ENCODE measurements at places on chromosomes 16 and 17.

DNA sequence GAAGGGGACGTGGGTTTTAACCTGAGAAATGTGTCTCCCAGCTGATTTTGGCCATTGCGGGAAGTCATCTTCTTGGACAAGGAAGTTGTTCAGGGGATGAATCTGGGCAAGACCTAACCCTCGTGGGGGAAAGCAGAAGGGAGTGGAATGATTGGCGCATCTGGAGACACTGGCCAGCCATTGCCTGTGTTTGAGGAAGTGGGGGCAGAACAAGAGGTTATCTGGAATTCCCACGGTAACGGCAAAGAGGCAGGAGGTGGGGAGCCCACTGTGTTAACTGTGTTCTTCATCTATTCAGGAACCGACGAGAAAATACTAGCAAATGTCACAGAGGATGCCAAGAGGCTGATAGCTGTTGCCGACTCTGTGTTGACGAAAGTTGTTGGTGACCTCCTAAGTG, 66.9 kb downstream of the RNF213 start:
- no peak for DNase-seq

DNA sequence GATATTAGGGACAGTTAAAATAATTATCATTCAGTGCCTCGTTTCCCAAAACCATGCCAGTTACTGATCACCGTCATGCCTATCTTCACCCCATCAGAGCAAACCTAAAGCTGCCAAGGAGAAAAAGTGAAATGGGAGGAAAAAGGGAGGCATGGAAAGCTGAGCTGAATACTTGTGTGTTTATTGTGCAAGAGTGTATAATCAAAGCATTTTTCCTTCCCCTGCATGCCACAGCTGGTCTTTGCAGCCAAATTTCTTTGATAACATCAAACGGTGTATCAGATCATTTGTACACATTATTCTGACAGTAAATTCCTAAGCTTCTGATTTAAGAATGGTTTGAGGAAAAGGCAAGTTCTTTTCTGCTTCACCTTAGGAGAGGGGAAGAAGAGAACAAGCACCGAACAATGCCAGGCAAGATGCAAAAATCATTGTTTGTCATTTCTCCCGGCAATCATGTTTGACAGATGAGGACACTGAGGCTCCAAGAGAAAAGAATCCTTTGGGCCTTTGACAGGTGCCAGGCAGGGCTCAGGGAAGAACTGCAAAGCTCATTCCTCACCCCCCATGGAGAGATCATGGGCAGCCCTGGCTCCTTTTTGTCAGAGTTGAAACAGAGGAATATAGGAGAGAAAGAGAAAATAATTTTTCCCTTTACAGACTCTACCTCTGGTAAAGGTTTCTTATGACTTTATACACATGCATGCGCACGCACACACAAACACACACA, 51.4 kb upstream of the ARHGAP44 start:
- no peak for DNase-seq

- no peak for DNase-seq
Measured at GRCh38 chr16:29993191-29993902, 2.1 kb downstream of the HIRIP3 start.

GRCh38 chr16:77553130-77553529, 118.3 kb upstream of the ADAMTS18 start:
- DNase-seq: no peak

DNA sequence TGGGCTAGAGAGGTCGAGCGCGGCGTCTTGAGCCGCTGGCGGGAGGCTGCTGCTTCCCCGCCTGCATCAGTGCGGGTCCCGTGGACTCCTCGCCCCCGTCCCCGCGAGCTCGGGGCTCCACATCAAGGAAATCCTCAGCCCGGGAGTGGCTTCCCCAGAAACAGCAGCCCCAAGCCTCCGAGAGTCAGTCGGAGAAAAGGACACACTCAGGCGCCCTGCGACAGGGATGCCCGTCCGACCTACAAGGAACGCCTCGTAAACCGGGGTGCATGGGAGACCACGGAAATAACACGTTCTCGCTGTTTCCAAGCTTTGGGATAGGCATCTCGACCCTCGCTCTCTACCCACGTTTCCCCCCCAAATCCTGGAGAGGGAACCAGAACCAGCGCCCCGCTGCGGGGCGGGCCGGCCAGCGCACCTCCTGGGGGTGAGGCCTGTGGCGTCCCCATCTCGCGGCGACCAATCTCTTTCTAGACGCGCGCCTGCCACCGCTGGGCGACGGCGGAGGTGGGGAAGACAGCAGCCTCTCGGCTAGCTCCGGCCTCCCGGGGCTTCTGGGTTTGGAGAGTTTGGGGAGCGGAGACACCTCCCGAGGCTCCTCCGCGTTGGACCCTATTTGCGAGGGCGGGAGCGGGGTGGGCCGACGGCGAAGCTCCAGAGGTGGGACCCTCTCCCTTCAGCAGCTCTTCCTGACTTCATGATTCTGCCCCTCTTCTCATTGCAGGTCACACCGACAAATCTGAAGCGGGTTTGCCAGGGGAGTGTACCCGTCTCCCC, 759 bp upstream of the TP53I13 start:
- peak; percentile 62 for DNase-seq

GRCh38 chr17:79562192-79562930, 48.5 kb downstream of the RBFOX3 start:
- no peak for DNase-seq

GRCh38 chr17:28812748-28813377, 29.7 kb downstream of the FAM222B start:
- no peak for DNase-seq

GRCh38 chr16:67678354-67679023, 11.9 kb downstream of the C16orf86 start:
- no peak for DNase-seq

DNA sequence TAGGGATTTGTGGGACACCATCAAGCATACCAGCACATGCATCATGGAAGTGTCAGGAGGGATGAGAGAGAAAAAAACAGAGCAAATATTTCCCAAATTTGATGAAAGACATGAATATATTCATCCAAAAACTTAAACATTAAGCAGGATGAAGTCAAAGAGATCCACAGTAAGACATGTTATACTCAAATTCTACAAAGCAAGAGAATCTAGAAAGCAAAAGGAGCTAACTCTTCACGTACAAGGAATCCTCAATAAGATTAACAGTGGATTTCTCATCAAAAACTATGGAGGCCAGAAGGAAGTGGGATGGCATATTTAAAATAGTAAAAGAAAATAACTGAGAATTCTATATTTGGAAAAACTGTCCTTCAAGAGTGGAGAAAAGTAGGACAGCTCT, 374.8 kb downstream of the ZFHX3 start:
- DNase-seq: no peak

DNA sequence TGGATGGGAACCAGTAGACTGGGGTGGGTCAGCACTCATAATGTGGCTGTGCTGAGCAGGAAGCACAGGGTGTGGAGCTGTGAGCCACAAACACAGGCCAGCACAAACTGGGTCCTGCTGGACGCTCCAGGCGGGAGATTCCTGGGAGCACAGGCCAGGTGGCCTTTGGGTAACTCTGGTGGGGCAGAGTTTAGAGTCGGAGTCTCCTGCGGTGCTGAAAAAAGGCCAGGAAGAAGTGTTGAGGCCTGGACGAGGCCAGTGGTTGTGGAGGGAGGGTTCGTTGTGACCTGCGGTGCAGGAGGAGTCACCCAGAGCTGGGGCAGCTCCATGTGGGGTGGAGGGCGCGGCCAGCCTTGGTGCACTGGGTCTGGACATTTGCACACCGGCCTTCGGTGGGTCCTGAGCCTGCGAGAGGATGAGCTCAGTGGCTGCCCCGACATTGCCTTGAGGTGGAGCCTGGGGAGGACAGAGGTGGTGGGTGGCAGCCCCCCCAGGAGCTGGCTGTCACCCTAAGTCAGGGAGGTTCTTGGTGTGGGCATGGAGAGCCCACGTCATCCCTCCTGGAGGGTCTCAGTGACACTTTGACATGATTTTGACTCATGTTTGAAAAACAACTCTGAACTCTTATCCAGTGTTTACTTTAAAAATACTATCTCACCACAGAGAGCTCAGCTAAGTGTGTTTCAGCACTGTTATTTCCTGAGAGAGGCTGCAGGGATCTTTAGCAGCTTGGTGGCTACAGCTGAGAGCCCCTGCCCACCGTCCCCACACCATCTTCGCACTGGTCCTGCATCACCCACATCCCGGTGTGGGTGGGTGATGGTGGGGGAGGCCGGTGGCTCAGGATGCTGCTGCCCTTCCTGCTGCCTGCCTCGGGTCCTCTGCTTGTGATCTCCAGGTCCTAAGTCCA, 98.7 kb downstream of the NPIPB11 start:
- DNase-seq: no peak

GRCh38 chr17:306116-306515, 46.5 kb downstream of the RPH3AL start:
- no peak for DNase-seq

GRCh38 chr16:88705801-88706228, 393 bp downstream of the RNF166 start:
- no peak for DNase-seq

DNA sequence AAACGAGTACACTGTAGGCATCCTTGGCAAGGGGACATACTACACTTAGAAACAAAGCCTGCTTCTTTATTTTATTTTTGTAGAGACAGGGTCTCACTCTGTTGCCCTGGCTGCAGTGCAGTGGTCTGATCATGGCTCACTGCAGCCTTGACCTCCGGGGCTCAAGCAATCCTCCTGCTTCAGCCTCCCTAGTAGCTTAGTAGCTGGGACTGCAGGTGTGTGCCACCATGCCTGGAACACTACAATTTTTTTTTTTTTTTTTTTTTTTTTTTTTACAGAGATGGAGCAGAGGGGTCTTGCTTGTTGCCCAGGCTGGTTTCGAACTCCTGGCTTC, 78.2 kb downstream of the WIPI1 start:
- DNase-seq: no peak

DNA sequence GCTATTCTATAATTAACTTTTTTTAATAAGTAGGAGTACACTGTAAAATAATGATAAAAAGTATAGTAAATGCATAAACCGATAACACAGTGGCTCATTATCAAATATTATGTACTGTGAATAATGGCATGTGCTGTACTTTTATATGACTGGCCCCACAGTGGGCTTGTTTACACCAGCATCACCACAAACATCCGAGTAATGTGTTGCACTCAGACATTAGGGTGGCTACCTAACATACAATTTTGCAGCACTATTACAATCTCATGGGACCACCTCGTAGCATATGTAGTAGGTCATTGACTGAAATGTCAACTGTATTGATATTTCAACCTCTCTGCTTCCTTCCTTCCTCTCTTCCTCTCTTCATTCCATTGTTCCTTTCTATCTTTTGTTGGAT, 51.7 kb downstream of the TBX4 start:
- no peak for DNase-seq

GRCh38 chr17:72110231-72110941, 10.4 kb upstream of the SOX9 start:
- no peak for DNase-seq

DNA sequence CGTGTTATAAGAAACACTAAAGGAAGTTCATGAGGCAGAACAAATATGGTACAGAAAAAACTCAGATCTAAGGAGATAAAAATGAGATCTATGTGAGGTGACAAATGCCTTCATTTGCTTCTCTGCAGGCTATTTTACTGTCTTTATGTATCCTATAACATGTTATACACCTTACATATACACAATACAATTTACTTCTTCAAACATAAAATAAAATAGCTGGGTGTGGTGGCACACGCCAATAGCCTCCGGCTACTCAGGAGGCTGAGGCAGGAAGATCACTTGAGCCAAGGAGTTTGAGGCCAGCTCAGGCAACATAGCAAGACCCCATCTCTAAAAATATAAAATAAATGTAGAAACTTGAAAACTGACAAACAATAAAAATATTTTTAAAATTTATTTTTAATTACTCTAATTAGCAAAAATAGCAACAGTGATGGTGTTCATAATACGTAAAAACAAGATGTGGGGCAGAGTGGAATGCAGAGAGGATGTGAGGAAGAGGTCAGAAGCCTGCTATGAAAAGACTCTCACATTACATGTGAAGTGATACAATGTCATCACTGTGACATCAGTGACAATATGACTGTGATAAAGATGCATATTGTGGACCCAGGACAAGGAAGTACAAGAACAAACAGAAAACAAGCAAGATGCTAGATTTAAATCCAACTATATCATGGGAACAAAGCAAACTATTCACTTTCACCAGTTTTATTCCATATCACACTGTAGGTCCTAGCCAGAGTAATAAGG, 31.0 kb downstream of the VPS53 start:
- DNase-seq: no peak

DNA sequence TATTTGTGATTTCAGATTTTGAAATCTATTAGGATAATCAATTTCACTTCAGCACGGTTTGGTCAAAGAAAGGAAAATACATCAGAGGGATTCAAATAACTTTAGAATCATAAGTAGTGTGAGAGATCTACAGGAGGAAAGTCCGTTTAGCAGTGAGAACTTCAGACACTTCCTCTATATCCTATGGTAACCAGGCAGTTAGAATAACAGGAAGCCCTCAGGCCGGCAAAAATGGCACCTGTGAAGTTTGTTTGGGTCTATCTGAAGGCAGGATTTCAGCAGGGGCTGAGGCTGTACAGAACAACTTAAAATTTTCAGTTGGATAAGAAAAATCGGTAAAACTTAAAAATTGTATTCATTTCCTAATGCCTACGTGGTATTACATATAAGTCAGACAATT, 24.9 kb downstream of the KCNJ16 start:
- no peak for DNase-seq

- no peak for DNase-seq
Measured at GRCh38 chr17:38711792-38712571, 6.9 kb downstream of the MLLT6 start.

- peak; percentile 74 for DNase-seq
Measured at GRCh38 chr17:27602721-27603420, 28.1 kb upstream of the LGALS9 start.

GRCh38 chr17:12789481-12790248, at the start of gene ARHGAP44:
Gene ARHGAP44 (plus strand): TSS chr17:12789498. CDS start chr17:12789839, 341 bp downstream.
- DNase-seq: peak; percentile 73

DNA sequence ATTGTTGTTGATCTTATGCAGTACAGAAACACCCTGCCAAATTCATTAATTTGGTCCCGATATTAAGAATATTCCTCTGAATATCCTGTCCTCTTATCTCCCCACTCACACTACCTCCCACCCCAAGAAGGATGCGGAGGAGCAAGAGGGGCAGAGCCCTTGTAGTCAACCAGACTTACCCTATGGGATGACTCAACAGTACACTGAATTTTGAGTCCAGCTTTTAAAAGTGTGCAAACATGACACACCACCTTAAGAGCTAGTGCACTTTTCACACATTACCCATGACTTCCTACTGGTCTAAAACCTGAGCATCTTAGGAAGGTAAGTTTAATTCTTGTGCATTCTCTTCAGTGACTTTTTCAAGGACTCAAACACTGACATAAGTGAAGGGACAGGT, 9.5 kb downstream of the USP22 start:
- DNase-seq: no peak

- no peak for DNase-seq
Measured at GRCh38 chr16:29658705-29659104, 4.3 kb upstream of the SPN start.
